Omental fat pad (tissue), 4 donors: ENCODE measurements at places on chromosomes 4 and X.

DNA sequence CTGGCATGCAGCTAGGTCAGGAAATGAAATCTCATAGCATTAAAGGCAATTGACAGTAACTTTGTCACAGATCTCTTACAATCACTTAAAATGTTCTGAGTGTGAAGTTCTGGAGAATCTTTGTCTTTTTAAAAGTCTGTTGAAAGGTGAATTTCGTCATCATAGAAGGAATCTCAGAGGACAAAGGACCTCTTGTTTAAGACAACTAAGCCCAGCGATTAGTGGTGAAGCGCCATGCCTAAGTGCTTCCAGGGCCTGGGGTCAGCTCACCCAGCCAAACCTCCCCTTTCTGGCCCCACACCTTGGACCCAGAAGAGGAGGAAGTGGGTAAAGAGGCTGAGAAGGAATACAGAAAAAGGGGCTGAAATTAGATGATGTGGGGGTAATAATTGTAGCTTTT is 8.5 kb downstream of the FRMD7 start:
- no peak for DNase-seq

DNA sequence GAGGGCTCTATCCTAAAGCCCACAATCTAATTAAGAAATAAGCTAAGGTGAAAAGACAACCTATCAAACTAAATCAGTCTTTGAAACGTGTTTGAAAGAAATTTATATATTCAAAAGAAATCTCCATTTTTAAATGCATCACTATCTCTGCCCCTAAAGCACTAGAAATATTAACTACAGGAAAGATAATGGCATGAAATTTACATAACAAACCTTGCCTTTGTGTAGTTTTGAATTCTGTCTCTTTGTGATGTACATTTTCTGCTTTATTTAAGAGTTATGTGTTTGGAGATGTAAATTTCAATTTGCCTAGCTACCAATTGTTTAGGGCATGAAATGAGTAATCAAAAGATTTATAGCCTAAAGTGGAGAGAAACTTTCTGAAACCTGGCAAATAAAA is 286.1 kb upstream of the TBX22 start:
- no peak for DNase-seq

GRCh38 chr4:91909963-91910362 is 393.8 kb upstream of the GRID2 start:
- no peak for DNase-seq

- DNase-seq, result no peak
Measured at GRCh38 chr4:176123710-176124407, 58.2 kb downstream of the WDR17 start.

DNA sequence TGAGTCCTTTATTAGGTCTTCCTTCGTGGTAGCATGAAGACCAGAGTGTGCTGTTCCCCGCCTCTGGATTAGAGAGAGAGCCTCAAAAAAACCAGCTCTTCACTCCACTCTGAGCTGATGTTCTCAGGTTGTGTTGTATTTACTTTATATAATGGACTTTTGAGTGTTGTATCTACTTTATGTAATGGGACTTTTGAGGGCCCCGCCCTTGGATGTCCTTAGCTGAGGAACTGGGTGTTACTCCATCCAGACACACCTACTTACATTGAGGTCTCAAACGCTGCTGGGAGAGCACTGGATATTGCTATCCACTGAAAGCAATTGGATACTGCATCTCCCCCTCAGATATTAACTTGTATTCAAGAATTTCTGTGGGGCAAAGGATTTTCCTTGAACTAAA is 28.2 kb downstream of the ATP8A1 start:
- DNase-seq, result no peak

GRCh38 chrX:22116605-22117546 is 84.8 kb downstream of the PHEX start:
- DNase-seq, result no peak

- DNase-seq, result no peak
Measured at GRCh38 chr4:169062897-169063244, 52.8 kb upstream of the CBR4 start.

- DNase-seq, result no peak
Measured at GRCh38 chr4:113012786-113013185, 36.7 kb upstream of the ANK2 start.

DNA sequence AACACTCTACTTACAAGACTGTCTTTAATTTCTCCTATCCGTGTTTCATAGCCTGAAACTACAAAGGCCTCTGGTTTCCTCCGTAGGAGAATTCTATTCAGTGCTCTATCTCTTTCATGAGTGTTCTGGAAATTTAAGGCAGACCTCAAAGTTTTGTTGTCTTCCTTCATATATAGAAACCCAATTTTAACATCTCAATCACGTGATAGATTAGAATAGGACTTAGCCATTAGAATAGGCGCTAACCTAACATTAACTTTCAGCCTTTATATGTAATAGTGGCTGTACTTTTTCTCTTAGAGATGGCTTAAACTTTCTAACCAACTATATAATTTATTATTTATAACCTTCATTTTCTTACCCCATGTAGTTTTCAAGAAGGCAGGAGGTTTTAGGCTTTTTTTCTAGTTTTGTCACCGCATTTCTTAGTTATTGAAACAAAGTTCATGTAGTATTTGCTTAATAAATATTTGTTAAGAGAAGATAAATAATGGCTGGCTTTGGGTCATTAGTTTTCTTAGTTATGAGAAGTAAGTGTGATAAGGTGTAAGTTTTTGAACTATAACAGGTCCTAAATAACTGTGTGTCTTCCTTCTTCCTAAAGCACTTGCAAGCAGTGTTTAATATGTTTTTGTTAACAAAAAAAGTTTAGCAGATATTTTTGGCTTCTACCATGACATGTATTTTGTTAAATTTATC is 1504.6 kb upstream of the ADGRL3 start:
- DNase-seq, result no peak

GRCh38 chr4:114600672-114601071 is 2.1 kb downstream of the UGT8 start:
- no peak for DNase-seq

DNA sequence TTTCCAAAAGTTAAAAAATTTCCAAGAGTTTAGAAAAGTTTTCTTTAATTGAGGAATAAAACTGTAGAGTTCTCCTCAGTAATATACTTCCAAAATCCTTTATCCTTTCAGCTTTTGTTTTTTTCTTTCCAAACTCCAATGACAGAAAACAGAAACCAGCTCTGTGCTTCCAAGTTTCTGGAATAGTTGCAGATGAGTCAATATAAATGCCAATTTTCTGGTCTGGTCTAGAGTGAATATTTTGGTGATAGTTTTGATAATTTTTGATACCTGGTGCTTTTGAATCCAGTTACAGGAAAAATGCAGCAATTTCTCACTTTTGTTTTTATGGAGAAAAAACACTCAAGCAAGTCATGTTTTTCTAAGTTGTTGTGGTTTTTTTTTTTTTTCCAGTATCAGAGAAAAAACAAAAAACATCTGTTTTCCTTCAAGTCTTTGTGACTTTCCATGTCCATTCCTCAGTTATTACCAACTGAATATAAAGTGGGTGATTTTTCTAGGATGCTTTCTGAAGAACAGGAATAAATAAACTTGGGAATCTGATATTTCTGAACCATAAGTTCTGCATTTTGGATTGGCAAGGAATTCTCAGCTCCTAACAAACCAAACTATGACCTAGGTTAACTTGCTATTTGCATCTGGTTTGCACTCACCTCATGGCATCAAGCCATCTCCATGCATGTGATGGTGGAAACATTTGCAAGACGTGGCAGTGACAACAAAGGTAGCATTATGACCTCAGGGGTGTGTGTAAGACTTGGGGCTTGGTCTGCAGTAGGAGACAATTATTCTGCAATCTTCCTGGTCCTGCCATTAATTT is 139.1 kb downstream of the VEGFC start:
- no peak for DNase-seq

DNA sequence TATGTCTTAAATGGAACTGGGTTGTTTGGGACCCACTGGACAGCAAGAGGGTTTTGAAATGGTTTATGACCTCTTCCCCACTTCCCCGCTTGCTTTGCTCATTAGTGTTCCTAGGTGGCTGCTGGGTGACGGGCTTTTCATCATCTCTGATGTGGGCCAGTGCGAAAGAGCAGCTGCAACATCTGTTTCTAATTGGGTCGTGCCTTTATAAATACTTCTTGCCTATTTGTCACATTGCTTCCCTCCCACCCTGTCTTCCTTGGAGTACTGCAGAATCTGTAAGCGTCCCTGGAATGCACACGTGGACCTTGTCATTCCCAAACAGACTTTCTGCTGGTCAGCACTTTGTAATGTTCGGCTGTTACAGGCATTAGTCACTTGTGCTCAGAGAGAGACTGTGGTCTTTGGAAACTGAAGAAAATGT is 35.2 kb downstream of the SEPTIN11 start:
- no peak for DNase-seq

DNA sequence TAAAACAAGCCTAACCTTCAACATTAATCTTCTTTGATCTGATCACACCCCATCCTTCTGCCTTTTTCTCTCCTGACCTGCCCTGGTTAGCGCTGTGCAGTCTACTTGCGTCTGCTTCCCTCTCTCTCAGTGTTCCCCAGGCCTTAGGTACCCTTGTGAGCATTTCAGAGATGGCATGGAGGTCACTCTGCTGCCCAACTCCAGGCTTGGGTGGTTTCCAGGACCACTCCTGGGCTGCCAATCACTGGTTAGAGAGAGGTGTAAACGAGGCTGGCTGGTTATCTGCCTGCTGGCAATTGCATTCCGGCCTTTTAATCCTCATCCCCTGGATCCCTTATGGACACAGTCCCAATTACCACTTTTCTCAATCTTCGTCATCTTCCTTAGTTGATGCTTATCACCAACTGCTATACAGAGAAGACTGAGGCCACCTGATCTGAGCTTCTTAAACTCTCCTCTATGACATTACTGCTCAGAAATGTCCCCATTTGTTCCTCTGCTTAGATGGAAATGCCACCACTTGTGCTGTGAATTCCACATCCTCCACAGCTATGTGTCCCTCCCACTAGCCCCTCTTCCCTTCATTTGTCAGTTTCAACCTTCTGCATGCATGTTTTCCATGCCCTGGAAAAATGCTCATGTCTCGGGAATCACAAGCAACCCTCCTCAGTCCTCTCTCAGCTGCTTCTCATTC is 29.0 kb upstream of the BCLAF3 start:
- DNase-seq, result no peak

GRCh38 chr4:36065274-36065871 is 178.9 kb downstream of the ARAP2 start:
- no peak for DNase-seq

- DNase-seq, result no peak
Measured at GRCh38 chr4:73947239-73947985, 34.4 kb downstream of the PF4 start.

DNA sequence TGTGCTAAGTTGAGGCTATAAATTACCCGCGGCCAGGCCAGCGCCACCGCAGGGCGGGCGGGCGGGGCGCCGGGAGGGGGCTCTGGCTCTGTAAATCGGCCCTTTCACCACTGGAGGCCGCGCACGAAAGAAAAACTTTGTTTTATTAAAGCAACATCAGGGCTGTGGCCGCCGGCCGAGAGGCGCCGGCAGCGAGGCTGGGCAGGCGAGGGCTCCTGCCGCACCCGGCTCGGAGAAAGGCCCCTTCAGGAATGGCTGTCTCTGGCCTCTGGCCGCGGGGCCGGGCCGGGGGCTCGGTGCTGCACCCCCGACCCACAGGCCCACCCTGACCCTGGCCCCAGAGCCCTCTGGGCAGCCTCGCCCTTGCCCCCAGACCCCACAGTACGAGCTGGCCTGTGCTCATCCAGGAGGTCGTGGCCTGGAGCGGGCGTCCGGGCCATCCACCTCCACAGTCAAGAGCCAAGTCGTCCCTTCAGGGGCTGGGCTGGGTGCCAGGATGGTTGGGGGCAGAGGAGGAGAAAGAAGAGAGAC is 29.5 kb upstream of the FGFR3 start:
- no peak for DNase-seq

DNA sequence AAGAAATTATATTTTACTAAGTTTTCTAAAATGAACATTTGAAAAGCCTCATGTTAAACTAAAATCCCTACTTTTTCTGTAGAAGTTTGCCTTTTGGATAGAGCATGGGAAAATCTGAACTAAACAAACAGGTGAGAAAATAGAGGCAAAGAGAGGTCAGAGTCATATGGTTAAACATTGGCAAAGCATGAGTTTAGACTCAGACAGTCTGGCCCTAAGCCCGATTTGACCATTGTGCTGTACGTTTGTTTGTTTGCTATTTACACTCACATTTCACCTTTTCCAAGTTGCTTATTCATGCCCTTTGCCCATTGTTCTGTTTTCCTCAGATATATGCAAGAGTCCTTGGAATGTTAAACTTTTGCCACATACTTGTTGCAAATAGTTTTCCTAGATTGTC is 85.4 kb downstream of the TIGD2 start:
- DNase-seq, result no peak

DNA sequence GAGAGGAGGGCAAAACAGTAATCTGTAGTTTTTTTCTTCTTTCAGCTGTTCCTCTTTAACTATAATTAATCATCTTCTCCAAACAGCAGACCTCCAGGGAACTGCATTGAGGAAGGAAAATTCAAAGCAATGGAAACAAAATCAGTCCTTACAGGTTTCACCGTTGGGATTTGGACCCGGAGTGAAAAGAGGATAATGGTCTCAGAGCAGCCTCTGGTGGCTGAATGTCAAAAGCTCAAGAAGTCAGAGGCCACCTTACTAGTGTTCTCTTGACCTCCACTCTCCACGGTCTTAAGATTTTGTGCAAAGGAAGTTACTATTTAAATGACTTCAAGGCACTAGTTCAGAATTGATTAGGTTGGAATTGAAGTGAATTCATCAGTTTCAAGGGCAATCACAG is 16.0 kb upstream of the MID1 start:
- no peak for DNase-seq

- no peak for DNase-seq
Measured at GRCh38 chrX:9342561-9343051, 122.3 kb upstream of the TBL1X start.

- DNase-seq, result no peak
Measured at GRCh38 chr4:22237846-22238494, 277.9 kb downstream of the ADGRA3 start.
